Stimulated activated CD8-positive, alpha-beta memory T cell treated with anti-CD3 and anti-CD28 coated beads, Interleukin-4, amount 100 ng/mL, for 48 hours (primary cell): ENCODE measurements at places on chromosomes 1 and 21.

DNA sequence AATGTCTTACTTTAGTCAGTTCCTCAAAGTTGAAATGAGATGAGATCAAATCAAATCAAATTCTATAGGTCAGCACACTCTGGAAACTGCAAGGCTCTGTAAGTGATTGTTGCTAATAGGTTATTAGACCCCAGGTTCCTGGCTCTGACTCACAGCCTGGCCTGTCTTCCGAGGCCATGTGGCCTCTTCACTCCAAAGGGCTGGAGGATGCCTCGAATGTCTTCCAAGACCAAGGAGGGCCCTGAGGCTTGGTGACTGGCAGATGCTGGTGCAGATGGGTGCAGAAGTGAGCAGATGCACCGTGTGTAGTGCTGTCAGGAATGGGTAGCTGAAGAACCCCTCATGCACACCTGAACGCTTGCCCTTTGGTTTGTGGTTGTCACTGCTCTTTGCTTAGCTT lies 113.4 kb downstream of the MAB21L3 start:
- DNase-seq, result no peak

- no peak for DNase-seq
These were observed 12.5 kb upstream of the SPOCD1 start for GRCh38 chr1:31828341-31828740.

- no peak for DNase-seq
These were observed 516.9 kb downstream of the ADGRL2 start for GRCh38 chr1:82317671-82318070.

DNA sequence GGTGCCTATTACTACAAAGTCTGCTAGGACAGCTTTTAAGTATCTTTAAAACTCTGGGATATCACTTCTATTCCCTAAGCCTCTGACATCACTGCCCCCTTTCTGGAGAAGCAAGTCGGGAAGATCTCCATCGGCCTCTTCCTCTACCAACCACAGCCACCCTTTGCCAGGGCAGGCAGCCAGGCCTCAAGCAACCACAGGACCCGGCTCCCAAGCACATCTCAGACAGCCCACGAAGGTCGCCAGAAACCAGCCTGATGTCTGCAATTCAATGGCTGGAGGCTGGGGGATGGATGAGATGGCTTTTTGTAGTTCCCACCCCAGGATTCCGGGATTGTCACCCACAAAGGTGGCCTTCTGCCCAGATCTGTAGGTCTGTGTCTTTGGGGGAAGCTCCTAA lies 70.7 kb downstream of the LGR6 start:
- DNase-seq, result no peak

GRCh38 chr1:230824551-230824918 lies 43.8 kb downstream of the C1orf198 start:
- DNase-seq, result no peak

GRCh38 chr1:89708751-89709375 lies 75.9 kb downstream of the LRRC8C start:
- DNase-seq, result no peak

- no peak for DNase-seq
These were observed 51.5 kb downstream of the KAZN start for GRCh38 chr1:14649976-14650375.

DNA sequence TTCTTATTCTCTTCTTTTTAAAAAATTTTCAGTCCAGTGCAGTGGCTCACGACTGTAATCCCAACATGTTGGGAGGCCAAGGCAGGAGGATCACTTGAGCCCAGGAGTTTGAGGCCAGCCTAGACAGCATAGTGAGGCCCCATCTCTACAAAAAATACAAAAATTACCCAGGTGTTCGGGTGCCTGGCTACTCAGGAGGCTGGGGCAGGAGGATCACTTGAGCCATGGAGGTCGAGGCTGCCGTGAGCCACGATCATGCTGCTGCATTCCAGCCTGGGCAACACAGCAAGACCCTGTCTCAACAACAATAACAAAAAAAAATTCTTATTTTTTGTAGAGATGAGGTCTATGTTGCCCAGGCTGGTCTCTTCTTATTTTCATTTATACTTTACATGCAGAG lies 7.9 kb downstream of the PLA2G2D start:
- DNase-seq, result no peak

DNA sequence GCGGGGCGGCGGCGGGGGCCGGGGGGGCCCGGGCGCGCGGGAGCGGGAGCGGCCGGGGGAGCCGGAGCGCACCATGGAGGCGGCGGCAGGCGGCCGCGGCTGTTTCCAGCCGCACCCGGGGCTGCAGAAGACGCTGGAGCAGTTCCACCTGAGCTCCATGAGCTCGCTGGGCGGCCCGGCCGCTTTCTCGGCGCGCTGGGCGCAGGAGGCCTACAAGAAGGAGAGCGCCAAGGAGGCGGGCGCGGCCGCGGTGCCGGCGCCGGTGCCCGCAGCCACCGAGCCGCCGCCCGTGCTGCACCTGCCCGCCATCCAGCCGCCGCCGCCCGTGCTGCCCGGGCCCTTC lies 546 bp downstream of the SKI start:
- peak; percentile 45 for DNase-seq

GRCh38 chr1:100543640-100544039 lies 5.7 kb downstream of the GPR88 start:
- DNase-seq, result peak; percentile 38

- no peak for DNase-seq
These were observed 71.0 kb downstream of the MAB21L3 start for GRCh38 chr1:116182019-116182714.

DNA sequence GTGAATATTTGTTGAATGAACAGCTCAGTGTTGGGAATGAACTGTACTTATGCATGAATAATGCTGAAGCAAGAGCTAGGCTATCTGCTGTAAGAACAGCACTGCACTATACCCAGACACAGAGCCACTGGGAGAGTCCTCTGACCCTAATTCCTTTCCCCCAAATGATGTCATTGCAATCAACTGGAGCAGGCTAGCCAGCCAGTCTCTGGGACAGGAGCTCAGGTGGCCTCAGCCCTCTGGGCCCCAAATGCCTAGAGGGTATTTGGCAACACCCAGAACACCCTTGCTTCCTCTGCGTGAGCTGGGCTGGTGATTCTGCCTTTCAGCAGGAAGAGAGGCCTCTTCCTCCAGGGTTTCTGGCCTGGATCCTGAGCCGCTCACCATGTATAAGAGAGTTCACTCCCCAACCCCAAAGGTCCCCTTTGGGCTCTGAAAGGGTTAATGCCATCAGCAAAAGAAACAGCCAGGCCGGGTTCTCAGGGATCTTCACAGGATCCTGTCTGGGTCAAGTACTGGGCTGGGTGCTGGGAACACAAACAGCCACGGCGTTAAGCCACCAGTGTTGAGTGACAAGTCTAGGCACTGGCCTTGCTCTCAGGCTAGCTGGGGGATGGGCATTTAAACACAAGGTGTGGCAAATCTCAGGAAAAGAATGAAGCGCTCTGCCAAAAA lies 3.7 kb upstream of the PADI4 start:
- DNase-seq, result no peak

DNA sequence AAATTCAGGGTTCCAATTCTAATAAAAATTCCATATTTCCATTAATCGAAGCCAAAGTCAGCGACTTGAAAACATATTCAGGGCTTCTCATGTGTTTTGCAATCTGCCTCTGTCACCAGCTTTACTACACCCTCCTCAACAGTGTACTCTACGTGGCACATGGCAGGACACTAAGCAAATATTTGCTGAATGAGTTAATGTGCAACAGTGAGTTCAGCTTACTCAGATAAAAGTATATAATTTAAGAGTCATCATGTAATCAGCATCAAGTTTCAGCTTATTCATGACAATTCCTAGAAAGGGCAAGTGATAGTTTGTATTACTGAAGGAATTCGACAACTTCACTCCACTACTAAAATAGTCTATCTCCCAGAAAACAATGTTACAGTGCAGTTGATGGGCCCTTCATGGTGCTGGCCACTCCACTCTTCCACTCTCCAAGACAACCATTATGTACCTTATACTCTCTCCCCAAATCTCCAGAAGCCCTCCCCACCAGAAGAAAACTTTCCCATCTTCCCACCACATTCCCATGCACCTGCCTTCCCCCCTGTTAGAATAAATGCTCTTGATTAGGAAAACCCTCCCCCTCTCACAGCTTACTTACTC lies 97.3 kb downstream of the TTLL7 start:
- no peak for DNase-seq

DNA sequence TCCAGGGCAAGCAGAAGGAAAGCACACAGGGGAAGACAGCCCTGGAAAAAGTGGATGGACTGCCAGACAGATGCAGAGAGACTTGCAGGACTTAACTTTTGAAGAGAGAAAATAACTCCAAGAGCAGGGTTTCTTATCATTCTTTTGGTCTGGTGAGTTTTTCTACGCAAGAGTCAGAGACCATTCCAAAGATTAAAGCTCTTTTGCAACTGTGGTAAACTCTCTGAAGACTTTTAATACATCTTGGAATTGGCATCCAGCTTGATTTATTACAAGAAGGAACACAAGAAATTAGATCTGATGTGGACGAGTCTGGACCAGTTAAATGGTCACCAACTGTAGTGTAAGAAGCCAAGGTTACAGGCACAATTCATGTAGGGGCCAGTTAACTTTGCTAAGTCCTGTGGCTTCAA lies 153.4 kb downstream of the SIPA1L2 start:
- DNase-seq, result no peak

- DNase-seq, result no peak
These were observed 16.3 kb downstream of the LYPLAL1 start for GRCh38 chr1:219189952-219190351.

- no peak for DNase-seq
These were observed 17.5 kb downstream of the ADGRB2 start for GRCh38 chr1:31746687-31747086.

- no peak for DNase-seq
These were observed 908.2 kb upstream of the ADGRL2 start for GRCh38 chr1:80892539-80892938.

DNA sequence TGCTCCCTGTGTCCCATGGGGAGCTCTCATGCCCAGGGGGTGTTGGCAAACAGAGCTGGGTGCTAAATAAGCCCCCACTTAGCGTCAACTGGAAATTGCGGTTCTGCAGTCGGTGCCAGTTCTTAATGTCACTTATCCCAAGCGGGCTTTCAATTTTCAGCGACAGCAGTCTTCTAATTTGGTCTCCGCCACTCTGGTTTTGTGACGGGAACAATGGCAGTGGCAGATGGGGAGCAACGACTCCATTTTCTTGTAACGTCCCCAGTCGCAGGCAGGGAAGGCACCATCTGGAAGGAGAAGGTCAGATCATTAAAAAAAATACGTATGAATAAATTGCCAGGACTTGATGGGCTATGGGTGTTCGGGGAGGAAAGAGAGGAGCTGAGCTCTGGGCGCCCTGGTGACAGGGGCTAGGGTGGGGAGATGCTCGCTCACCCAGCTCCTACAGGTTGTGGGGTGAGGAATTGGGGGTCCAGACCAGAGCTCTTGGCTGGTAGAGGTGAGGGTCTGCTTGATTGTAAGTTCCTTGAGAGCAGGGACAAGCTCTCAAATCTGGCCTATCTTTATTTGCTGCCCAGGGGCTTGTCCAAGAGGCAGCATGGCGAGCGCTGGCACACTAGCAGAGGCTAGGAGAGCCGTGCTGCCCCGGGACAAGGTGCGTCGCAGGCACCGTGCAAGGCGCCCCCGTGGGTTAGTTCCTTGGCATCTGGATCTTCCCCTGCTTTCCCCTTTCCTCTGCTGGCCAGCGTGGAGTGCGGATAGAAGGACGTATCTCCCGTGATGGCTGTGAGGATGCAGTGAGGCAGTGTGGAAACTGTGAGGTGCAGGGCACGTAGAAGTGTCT lies 105.8 kb downstream of the ARHGEF10L start:
- DNase-seq, result no peak

GRCh38 chr1:195754874-195755273 lies 853.4 kb downstream of the KCNT2 start:
- no peak for DNase-seq
